CD4-positive, alpha-beta T cell (primary cell): ENCODE measurements at places on chromosomes 16 and 17. TPM values are rescaled to one million over a fixed set of nuclear protein-coding genes. Genes with fewer than 3 reads are reported as not detected.

Gene IRX5
- not detected for total RNA-seq

Gene KRT13
- total RNA-seq = not detected

Gene HOXB5
- total RNA-seq = not detected

Gene CHST4
- total RNA-seq = not detected

Gene FBXO31
- 35.7 TPM for total RNA-seq

Gene MATCAP1
- total RNA-seq = 10.6 TPM

Gene ABCC11
- not detected for total RNA-seq

Gene EME1
- total RNA-seq = 0.36 TPM

Gene TTLL6
- total RNA-seq = not detected

- no peak overlapping the region for H3K27ac ChIP-seq
- no peak for DNase-seq
- H3K4me3 ChIP-seq = no peak overlapping the region
- peaks cover 2% of the 10 kb centered on the region for H3K27me3 ChIP-seq
Measured at GRCh38 chr17:9211133-9211765, 189.9 kb downstream of the NTN1 start.

DNA sequence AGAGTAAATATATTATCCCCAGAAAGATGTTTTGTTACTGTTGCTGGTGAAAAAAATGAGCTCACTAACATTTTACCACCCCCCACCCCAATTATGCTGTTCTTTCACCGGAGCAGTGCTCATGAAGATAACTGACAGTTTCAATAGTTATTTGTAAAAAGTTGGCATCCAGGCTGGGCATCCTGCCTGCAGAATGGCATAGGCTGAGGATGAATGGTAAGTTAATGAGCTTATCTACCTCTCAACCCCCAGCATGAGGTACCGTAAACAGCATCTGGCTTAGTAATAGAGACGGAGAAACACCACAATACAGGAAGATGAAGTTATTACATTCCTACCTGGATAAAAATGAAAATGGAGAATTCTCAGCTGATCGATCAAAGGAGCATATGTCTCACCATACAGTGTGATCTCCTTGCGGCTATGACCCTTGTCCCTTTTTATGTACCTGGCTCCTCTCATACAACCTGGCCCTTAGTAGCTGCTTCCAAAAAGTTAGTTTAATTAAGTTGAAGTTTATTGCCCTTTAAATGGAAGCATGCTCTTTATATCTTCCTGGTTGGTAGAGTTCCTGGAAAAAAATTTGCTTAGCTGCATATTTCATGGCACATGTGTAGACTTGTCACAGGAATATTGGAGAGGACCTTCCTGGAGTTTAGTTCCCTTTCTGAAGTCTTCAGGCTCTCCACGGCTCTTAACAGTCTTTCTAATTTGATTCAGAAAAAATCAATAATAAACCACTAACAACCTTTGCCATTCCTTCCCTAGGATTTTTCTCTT is 61.2 kb upstream of the MPHOSPH6 start:
- no peaks in the 10 kb centered on the region for H3K27me3 ChIP-seq
- H3K4me1 ChIP-seq = no peaks in the 10 kb centered on the region
- no peaks in the 10 kb centered on the region for H3K36me3 ChIP-seq
- H3K4me3 ChIP-seq = no peak overlapping the region
- DNase-seq = no peak

GRCh38 chr17:38719289-38719942 is 10.7 kb upstream of the CISD3 start:
- H3K4me1 ChIP-seq = peaks cover 52% of the 10 kb centered on the region
- no peak for DNase-seq
- H3K27me3 ChIP-seq = no peaks in the 10 kb centered on the region
- no peak overlapping the region for H3K4me3 ChIP-seq

DNA sequence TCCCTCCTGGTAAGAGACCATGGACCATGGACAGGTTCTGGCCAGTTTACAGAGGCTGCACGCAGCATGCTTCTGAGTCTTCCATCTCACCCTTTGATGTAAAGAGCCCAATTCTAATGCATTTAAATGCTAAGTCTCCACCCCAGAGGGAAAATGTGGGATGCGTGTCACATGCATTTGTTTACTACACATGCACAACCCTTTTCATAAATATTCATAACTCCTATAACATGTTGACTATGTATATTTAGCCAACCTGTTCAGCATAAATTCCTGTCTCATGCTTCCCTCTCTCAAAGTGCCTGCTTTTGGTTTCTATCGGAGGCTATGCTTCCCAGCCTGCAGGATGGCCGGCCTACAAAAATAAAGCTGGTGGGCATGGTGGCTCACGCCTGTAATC is 260.3 kb downstream of the STX8 start:
- H3K27me3 ChIP-seq = no peaks in the 10 kb centered on the region
- H3K27ac ChIP-seq = no peak overlapping the region
- no peak for DNase-seq

DNA sequence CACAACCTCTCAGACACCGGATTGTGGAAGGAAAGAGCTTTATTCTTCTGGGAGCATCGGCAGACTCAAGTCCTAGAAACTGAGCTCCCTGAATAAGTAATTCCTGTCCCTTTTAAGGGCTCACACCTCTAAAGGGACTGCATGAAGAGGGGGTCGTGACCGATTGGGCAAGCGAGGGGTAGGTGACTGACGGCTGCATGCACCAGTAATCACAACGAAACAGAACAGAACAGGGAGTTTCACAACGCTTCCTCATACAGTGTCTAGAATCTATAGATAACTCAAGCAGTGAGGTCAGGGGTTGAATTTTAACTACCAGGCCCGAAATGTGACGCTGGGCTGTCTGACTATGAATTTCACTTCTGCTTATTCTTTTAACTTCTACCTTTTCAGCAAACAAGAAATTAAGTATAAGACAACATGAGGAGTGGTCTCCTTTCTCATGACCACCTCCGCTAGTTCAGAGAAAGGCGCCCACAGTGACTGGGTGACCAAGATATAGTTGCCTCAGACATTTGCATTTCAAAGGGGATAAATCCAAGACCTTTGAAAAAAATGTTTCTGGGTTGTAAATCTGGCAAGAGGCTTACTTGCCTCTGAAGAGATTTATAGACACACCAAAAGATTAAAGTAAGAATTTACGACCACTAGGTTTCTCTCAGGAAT is 88.4 kb upstream of the ATF7IP2 start:
- DNase-seq = no peak
- H3K27me3 ChIP-seq = no peaks in the 10 kb centered on the region
- no peaks in the 10 kb centered on the region for H3K36me3 ChIP-seq

- DNase-seq = peak; percentile 79
- no peaks in the 10 kb centered on the region for H3K36me3 ChIP-seq
- H3K27ac ChIP-seq = no peak overlapping the region
- peaks cover 52% of the 10 kb centered on the region for H3K27me3 ChIP-seq
- peak overlapping the region; percentile 27 for H3K4me3 ChIP-seq
- peaks cover 13% of the 10 kb centered on the region for H3K4me1 ChIP-seq
Measured at GRCh38 chr16:86519649-86520316, 9.5 kb downstream of the FOXF1 start.

GRCh38 chr16:78433116-78433515 is 333.7 kb downstream of the WWOX start:
- H3K27ac ChIP-seq = no peak overlapping the region
- H3K4me1 ChIP-seq = no peaks in the 10 kb centered on the region
- DNase-seq = no peak

- peaks cover 29% of the 10 kb centered on the region for H3K4me1 ChIP-seq
- peaks cover 29% of the 10 kb centered on the region for H3K27me3 ChIP-seq
- no peak overlapping the region for H3K4me3 ChIP-seq
- no peaks in the 10 kb centered on the region for H3K36me3 ChIP-seq
- no peak for DNase-seq
- no peak overlapping the region for H3K27ac ChIP-seq
Measured at GRCh38 chr17:74919440-74920305, 3.4 kb downstream of the USH1G start.

GRCh38 chr17:2035541-2036488 is 5.9 kb downstream of the DPH1 start:
- H3K36me3 ChIP-seq = peaks cover 47% of the 10 kb centered on the region
- H3K4me3 ChIP-seq = no peak overlapping the region
- peaks cover 22% of the 10 kb centered on the region for H3K4me1 ChIP-seq
- H3K27me3 ChIP-seq = no peaks in the 10 kb centered on the region

DNA sequence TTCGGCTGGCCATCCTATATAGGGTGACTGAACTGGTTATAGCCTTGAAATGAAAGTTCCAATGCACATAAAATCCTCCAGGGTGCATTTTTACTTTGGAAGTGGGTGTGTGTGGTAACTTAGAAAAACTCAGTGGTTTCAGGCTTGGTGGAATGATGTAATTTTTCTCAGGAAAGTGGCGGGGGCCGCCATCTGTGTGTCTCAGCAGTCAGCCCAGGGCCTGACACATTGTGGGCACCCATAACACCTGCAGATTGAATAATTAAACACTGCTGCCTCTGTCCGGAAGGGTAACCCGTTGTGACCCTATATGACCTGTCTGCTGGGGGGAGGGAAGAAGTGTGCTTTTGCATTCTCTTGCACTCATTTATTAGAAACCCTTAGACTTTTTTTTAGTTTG is 2.2 kb upstream of the PDP2 start:
- no peak overlapping the region for H3K4me3 ChIP-seq
- DNase-seq = peak; percentile 37
- peaks cover 49% of the 10 kb centered on the region for H3K4me1 ChIP-seq
- no peaks in the 10 kb centered on the region for H3K36me3 ChIP-seq
- no peaks in the 10 kb centered on the region for H3K27me3 ChIP-seq

DNA sequence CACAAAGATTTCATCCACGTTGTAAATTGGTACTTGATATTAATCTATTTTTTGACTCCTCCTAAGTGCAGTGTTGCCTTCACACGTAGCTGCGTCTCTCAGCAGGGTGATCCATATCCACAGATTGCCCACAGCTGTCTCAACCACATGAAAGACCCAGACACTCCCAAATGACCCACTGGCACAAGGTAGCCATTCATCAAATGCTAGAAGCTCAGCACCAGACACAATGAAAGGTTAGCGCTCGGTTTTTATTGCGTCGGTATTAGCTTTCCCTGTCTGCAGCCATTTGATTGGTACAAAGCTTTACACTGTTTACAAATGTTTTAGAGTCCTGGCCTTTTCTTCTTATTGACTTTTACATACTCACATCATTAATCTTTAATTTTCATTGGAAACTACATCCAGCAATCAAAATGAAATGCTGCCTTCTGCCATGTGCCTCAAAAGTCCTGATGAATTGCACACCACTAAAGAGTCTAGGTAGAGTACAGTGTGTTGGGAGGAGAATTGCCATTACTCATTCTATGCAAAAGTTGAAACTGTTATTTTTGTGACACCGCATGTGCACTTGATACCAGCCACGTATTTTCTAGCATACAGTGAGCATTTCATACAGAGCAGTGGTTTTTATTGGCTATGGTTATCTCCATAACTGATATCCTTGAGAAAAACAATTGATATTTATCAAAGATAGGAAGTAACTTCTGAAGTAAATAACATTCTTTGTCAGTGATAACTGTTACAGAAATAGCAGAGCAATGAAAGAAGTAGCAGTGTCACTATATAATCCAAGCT is 127.3 kb upstream of the NUDT7 start:
- no peaks in the 10 kb centered on the region for H3K27me3 ChIP-seq
- H3K4me3 ChIP-seq = no peak overlapping the region
- no peaks in the 10 kb centered on the region for H3K36me3 ChIP-seq

DNA sequence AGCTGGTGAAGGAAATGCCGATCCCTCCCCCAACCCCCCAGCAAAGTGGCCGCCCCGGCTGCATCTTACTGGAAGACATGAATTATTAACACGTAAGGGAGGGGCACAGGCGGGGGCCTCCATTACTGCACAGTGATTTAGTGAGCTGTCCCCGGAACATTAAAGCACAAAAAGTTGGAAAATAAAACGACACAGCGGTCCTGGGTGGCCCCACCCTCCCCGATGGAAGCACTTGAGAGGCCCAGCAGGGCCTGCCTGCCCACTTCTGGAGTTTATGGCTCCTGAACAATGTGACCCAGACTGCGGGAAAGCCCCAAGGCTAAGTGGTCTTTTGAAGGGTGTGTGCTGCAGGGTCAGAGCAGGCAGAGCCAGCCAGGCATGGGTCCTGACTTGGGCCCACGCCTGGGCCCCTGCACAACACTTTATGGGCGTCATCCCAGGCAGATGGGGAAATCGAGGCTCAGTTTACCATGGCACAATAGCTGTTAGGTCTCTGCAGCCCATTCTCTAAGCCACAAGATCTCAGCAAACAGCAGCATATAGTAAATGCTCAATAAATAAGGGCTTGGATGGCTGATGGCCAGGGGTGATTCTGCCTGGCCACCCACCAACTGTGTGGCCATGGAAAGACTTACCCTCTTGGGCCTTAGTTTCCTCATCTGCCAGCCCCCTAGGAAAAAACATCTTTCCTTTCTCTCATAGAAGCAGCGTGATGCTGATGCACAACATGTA is 22.8 kb downstream of the CCDC102A start:
- no peaks in the 10 kb centered on the region for H3K27me3 ChIP-seq
- peaks cover 19% of the 10 kb centered on the region for H3K36me3 ChIP-seq
- no peak for DNase-seq
- H3K4me3 ChIP-seq = no peak overlapping the region
- H3K27ac ChIP-seq = no peak overlapping the region
